ENCODE measurements at places on chromosomes 4 and X. TPM values are rescaled to one million over a fixed set of nuclear protein-coding genes. Genes with fewer than 3 reads are reported as not detected.

NOX1 gene
- total RNA-seq = not detected

CSAG3 gene
- total RNA-seq = not detected

CT47A7 gene
- not detected for total RNA-seq

- no peaks in the 10 kb centered on the region for H3K4me1 ChIP-seq
- DNase-seq = no peak
- no peak overlapping the region for H3K4me3 ChIP-seq
- H3K27me3 ChIP-seq = no peaks in the 10 kb centered on the region
- H3K27ac ChIP-seq = no peak overlapping the region
- H3K36me3 ChIP-seq = no peaks in the 10 kb centered on the region
Measured at GRCh38 chr4:53233114-53233795, 132.6 kb downstream of the SCFD2 start.

- H3K36me3 ChIP-seq = no peaks in the 10 kb centered on the region
- no peak overlapping the region for H3K27ac ChIP-seq
- no peak overlapping the region for H3K4me3 ChIP-seq
Measured at GRCh38 chr4:3636646-3637320, 104.6 kb upstream of the LRPAP1 start.

- no peaks in the 10 kb centered on the region for H3K36me3 ChIP-seq
- no peaks in the 10 kb centered on the region for H3K27me3 ChIP-seq
- H3K4me1 ChIP-seq = peaks cover under 1% of the 10 kb centered on the region
- no peak for DNase-seq
- no peak overlapping the region for H3K4me3 ChIP-seq
Measured at GRCh38 chr4:169164669-169165415, 105.9 kb downstream of the SH3RF1 start.

GRCh38 chrX:148928811-148929210 is 428.4 kb downstream of the AFF2 start:
- H3K27ac ChIP-seq = no peak overlapping the region
- DNase-seq = no peak
- no peaks in the 10 kb centered on the region for H3K4me1 ChIP-seq
- no peak overlapping the region for H3K4me3 ChIP-seq

DNA sequence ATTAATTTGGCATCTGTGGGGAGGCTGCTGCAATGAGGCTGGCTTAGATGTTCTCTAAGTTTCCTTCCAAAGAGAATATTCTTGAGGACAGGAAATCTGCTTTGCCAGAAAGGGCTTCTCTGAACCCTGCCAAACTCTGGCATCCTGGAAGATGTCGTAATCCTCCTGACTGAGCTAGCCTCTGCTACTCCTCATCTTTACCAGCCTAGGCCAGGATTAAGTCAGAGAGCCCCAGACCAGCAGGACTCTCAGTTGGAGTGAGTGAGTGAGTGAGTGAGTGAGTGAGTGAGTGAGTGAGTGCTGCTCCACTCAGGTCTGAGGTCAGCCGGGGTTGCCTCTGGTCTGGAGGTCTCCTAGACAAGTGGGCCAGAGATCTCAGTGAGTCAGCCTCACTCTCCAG is 104.9 kb upstream of the SOD3 start:
- DNase-seq = no peak
- H3K27me3 ChIP-seq = no peaks in the 10 kb centered on the region
- H3K4me1 ChIP-seq = no peaks in the 10 kb centered on the region
- no peaks in the 10 kb centered on the region for H3K36me3 ChIP-seq
- H3K4me3 ChIP-seq = no peak overlapping the region

- no peaks in the 10 kb centered on the region for H3K4me1 ChIP-seq
- H3K27ac ChIP-seq = no peak overlapping the region
- no peak overlapping the region for H3K4me3 ChIP-seq
- no peak for DNase-seq
- H3K36me3 ChIP-seq = no peaks in the 10 kb centered on the region
Measured at GRCh38 chrX:1190596-1191145, 21.8 kb downstream of the CRLF2 start.

All from lower lobe of right lung (tissue), 2 donors.